A549 treated with CpdA at 1 μM for 4 hours (cell line): ENCODE measurements at places on chromosomes 1 and 21. TPM values are rescaled to one million over a fixed set of nuclear protein-coding genes. Genes with fewer than 3 reads are reported as not detected.

TEX35 gene
- 0.03 TPM in 1 of 5 replicates, not detected in the others for total RNA-seq

C4BPA gene
- total RNA-seq = 0.44 to 1.5 TPM (median 0.59 TPM) in 5 replicates

LZIC gene
- total RNA-seq = 21.1 to 31.5 TPM (median 22.9 TPM) in 5 replicates

DCST2 gene
- 0.32 to 0.79 TPM (median 0.43 TPM) in 4 of 5 replicates, not detected in the other for total RNA-seq

PROK1 gene
- total RNA-seq = not detected in 5 replicates

PKLR gene
- total RNA-seq = not detected in 5 replicates

ADGRB2 gene
- total RNA-seq = 5.8 to 7.5 TPM (median 7.1 TPM) in 5 replicates

C8B gene
- total RNA-seq = not detected in 5 replicates

CD160 gene
- 0.10 TPM in 1 of 5 replicates, not detected in the others for total RNA-seq

CFHR1 gene
- 0.16 to 0.40 TPM (median 0.22 TPM) in 4 of 5 replicates, not detected in the other for total RNA-seq

CRYBG2 gene
- total RNA-seq = 1.6 to 2.3 TPM (median 1.7 TPM) in 5 replicates

PTPRC gene
- 0.01 TPM in 1 of 5 replicates, not detected in the others for total RNA-seq

AKIRIN1 gene
- 40.0 to 44.4 TPM (median 43.8 TPM) in 5 replicates for total RNA-seq

HFM1 gene
- total RNA-seq = 0.05 to 0.07 TPM in 2 of 5 replicates, not detected in the others

PGBD2 gene
- total RNA-seq = 4.3 to 5.5 TPM (median 4.4 TPM) in 5 replicates

XCL2 gene
- total RNA-seq = not detected in 5 replicates

FCRL6 gene
- total RNA-seq = not detected in 5 replicates

CLEC20A gene
- total RNA-seq = not detected in 5 replicates

SYT14 gene
- total RNA-seq = 0.03 to 0.11 TPM (median 0.06 TPM) in 5 replicates

NTNG1 gene
- not detected in 5 replicates for total RNA-seq

FOXD2 gene
- 0.31 to 0.56 TPM (median 0.50 TPM) in 5 replicates for total RNA-seq

ECM1 gene
- 1.8 to 2.6 TPM (median 2.2 TPM) in 5 replicates for total RNA-seq

CNIH3 gene
- 0.24 to 0.59 TPM (median 0.37 TPM) in 5 replicates for total RNA-seq

ASCL5 gene
- total RNA-seq = 0.08 to 0.27 TPM (median 0.09 TPM) in 4 of 5 replicates, not detected in the other

KRTAP11-1 gene
- not detected in 5 replicates for total RNA-seq

ICOSLG gene
- 1.8 to 2.9 TPM (median 2.4 TPM) in 5 replicates for total RNA-seq

LDLRAD1 gene
- total RNA-seq = not detected in 5 replicates

DENND2D gene
- 1.1 to 1.6 TPM (median 1.5 TPM) in 5 replicates for total RNA-seq

G0S2 gene
- total RNA-seq = 2.2 to 3.8 TPM (median 3.2 TPM) in 5 replicates

GFI1 gene
- 0.15 to 0.26 TPM (median 0.20 TPM) in 4 of 5 replicates, not detected in the other for total RNA-seq

LCE2C gene
- total RNA-seq = not detected in 5 replicates

OPTC gene
- total RNA-seq = not detected in 5 replicates

ANKRD13C gene
- total RNA-seq = 7.5 to 10.3 TPM (median 7.7 TPM) in 5 replicates

MARK1 gene
- total RNA-seq = 0.05 to 0.40 TPM (median 0.10 TPM) in 5 replicates

RASSF5 gene
- 1.1 to 1.4 TPM (median 1.3 TPM) in 5 replicates for total RNA-seq

TSACC gene
- 1.4 to 2.5 TPM (median 2.3 TPM) in 5 replicates for total RNA-seq

CASZ1 gene
- total RNA-seq = 1.7 to 2.5 TPM (median 1.8 TPM) in 5 replicates

DDAH1 gene
- 5.6 to 6.9 TPM (median 6.5 TPM) in 5 replicates for total RNA-seq

NPPA gene
- not detected in 5 replicates for total RNA-seq

MCOLN2 gene
- total RNA-seq = 1.7 to 3.2 TPM (median 2.2 TPM) in 5 replicates

SLC27A3 gene
- 1.2 to 3.5 TPM (median 1.5 TPM) in 5 replicates for total RNA-seq

AVPR1B gene
- total RNA-seq = not detected in 5 replicates

FTCD gene
- 0.05 TPM in 1 of 5 replicates, not detected in the others for total RNA-seq

NEGR1 gene
- not detected in 5 replicates for total RNA-seq

TMEM52 gene
- total RNA-seq = 0.36 to 1.5 TPM (median 0.83 TPM) in 5 replicates

TOMM40L gene
- total RNA-seq = 9.7 to 11.4 TPM (median 11.1 TPM) in 5 replicates

TCHHL1 gene
- total RNA-seq = not detected in 5 replicates

AMY2A gene
- total RNA-seq = not detected in 5 replicates

OR2L5 gene
- total RNA-seq = not detected in 5 replicates

ATF6 gene
- 11.4 to 13.5 TPM (median 12.3 TPM) in 5 replicates for total RNA-seq

KRTAP21-2 gene
- not detected in 5 replicates for total RNA-seq
